Colonic mucosa (tissue), 4 donors: ENCODE measurements at places on chromosomes 11 and 22. TPM values are rescaled to one million over a fixed set of nuclear protein-coding genes. Genes with fewer than 3 reads are reported as not detected.

DNA sequence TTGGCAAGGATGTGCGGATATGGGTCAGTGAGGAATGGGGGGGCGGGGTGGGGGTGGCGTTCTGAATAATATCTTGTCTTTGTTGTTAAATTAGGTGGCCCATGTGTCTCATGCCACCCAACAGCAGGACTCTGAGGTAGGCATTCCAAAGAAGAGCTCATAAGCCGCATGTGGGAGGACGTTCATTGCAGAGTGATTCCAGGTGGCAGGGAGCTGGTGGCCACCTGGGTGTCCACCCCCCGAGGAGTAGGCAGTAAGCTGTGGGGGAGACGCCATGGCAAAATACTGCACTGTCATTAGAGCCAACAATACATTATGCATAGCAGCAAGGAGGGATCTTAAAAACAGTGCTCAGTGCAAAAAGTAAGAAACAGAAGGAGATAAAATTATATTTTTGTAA is 14.3 kb upstream of the CAPN5 start:
- no peak for DNase-seq

- peak; percentile 96 for DNase-seq
Measured at GRCh38 chr22:36409911-36410756, 22.4 kb upstream of the MYH9 start.

FAM83F gene
- total RNA-seq: 40.6 TPM

FOLH1 gene
- total RNA-seq: 0.69 TPM

YPEL4 gene
- 0.98 TPM for total RNA-seq
